ENCODE measurements at places on chromosomes 5 and 9.

DNA sequence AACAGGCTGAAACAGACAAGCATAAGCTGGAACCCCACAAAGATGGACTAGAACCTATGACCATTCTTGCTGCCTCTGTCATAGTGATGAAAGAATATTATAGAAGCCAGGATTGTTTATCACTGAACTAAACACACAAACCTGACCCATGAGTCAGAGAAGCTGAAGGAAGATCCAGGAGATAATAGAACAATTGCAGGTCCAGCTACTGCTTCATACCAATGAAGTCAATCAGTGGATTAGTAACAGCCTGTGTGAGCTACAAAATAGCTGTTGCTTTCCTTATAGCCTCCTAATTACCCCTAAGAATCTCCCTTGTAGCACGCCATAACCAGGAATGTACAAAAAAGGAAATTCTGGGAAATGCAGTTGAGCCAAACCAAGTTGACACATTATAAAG lies 459.9 kb upstream of the ZNF462 start:
- DNase-seq: no peak

DNA sequence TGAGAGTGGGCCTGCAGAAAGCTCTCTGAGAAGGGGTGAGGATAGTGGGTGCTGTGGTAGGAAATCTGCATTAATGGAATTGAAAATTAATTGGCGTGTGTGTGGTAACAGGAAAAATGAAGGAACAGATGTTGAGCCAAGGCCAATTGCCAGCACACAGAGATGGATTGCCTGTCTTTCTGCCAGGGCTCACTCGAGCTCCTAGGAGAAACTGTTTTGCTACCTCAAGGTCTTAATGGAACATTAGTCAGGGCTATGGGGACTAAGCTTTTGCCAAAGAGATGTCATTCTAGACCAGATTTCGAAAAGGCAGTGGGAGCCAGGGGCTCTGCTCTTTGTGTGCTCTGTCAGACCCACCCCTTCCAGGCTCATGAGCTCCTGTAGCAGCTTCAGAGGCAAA lies 124.0 kb upstream of the EFNA5 start:
- no peak for DNase-seq

DNA sequence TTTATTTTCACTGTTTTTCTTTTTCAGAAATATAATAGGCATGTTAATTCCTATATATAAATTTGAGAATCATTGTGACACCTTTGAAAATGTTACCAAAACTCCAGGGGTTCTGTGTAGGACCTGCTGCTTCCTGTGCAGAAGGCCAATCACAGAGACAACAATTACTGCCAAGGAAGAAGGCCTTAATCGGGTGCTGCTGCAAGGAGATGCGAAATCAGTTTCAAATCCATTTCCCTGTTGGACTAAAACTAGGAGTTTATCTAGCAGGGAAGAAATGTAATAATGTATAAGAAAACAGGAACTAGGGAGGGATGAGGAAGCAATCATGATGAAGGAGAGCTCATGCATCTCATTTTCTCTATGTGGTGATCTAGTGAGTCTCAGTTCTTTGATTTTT lies 209.7 kb upstream of the NUDT12 start:
- DNase-seq: no peak

GRCh38 chr9:137606005-137606621 lies 627 bp downstream of the ARRDC1 start:
- DNase-seq: no peak

DNA sequence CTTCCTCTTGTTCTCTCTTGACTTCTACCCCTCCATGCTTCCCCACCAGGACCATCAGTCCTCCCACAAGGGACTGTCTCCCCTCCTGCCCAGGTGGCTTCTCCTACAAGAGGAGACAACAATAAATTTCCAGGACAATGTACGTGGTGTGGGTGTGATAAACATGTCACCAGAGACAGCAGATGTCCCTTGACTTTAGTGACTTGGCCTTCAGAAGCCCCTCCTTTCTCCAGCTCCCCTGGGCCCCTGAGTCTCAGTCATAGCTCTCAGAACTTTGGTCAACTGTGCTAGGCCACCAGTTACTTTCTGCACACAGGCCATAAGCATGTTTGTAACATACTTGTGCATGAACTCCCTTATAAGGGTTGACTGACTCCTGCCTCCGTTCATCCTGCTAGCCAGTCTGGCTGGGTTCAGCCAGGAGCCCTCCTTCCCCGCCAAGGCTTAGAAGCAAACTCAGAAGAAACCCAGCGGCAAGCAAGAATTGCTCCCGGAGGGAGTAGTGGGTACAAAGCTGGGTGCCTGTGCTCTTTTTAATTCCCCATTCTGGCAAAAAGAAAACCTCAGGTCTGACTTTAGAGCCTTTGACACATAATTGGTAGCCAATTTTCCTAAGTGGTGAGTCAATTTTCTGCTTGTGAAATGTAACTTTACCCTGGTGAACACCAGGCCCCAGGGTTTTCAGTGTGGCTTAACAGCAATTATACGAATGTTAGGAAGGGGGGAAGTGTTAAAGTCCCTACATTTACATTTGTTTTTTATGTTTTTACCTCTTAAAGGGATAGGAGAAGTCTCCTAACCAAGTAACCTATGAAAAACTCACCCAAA lies 49.2 kb downstream of the EBF1 start:
- DNase-seq: peak; percentile 26

DNA sequence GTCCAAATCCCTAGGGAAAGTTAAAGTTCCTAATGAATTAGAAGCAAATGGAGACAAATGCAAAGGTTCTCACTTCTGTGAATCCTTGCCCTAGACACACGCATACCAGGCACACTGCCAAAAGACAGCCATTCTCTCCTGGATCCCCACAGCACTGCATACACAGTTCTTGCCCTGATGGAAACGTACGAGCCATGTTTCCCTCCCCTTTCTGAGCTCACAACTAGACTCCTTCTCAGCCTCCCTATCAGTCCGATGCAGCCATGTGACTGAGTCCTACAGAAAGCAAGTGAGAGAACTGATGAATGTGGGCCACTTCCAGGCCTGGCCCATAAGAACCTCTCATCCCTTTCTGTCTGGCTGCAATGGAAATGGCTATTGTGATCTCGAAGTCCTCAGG lies 92.0 kb downstream of the ZNF608 start:
- DNase-seq: no peak

DNA sequence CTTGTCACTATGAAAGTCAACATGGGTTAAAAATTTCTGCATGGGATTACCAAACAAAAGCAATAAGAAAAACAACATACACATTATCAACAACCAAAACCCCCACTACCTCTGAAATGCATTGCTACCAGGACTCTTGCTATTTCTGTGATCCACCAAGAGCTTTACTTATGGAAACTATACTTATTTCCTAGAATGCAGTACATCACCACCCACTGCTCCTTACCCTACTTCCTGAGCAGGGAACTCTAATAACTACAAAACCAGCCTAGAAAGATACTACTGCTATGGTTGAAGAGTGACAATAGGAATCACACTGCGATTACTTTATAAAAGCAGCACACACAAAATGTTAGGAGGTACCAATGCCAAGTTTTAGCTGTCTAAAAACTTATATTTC lies 22.2 kb downstream of the LURAP1L start:
- DNase-seq: no peak

DNA sequence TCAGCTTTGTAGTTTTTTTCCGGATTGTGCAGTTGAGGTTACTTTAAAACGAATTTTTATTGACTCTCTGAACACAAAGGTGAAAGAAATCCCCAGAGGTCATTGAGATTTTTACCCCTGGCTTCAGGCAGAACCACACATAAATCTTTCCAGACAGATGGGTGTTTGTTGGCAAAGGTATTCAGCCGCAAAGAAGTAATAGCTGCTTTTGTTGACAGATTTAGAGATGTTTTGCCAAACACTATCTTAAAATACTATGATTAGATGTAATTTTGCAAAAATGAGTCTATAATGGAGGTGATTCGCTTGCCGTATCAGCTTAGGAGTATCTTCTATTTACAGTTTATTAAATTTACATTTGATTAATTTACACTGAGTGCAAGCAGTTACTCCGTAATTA lies 418.3 kb upstream of the CLINT1 start:
- peak; percentile 62 for DNase-seq

DNA sequence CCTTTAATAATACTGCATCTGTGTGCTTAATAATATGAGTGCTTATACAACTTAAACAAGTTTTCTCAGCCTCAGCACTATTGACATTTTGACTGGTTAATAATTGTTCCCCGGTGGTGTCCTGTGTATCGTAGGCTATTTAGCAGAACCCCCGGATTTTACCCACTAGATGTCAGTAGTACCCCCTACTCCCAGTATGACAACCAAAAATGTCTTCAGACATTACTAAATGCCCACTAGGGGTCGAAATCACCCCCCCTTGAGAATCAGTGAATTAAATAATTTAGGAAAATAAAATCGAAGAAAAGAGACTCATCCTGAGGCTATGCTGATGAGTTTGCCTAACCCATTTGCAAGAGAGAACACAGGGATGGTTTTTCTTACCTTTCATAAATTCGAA lies 166.3 kb downstream of the ATP10B start:
- no peak for DNase-seq

GRCh38 chr9:133263557-133263956 lies 11.4 kb downstream of the ABO start:
- no peak for DNase-seq

- no peak for DNase-seq
These were observed 880 bp downstream of the CARD19 start for GRCh38 chr9:93096811-93097382.

GRCh38 chr9:34047864-34048726 lies 592 bp downstream of the UBAP2 start:
- no peak for DNase-seq

DNA sequence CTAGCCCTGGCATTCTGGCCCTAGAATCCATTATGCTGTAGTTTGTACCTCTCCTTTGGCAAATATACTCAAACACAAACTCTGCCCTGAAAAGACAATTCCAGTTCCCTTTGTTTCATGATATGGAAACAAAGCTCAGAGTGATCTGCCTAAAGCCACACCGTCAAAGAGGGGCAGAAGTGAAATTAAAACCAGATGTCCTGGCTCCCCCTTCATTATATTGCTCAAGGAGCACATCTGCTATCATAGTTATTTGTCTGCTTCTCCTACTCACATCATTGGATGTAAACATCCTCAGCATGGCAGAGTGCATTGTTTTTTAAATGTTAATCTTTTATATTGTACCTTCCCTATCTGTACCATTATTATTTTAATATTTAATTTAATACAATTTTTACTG lies 266.7 kb upstream of the SMARCA2 start:
- no peak for DNase-seq

- DNase-seq: no peak
These were observed 606.4 kb downstream of the ZNF608 start for GRCh38 chr5:124140060-124140459.

DNA sequence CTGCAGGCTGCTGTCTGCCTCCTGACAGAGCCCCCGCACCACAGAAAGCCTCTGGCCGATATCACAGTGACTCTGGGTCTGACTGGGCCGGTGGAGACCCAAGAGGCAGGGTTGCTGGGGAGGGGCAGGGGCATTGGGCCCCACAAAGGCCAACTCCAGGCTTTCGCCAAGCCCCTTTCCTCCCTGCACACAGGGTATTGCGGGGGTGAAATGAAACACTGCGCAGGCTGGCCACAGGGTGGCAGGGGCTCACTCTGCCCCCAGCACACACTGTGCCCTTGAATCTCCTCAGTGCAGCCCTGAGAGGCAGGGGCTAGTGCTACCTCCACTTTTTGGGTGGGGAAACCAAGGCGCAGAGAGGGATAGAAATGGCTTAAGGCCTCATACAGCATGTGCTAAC lies 44.6 kb downstream of the BARX1 start:
- no peak for DNase-seq

DNA sequence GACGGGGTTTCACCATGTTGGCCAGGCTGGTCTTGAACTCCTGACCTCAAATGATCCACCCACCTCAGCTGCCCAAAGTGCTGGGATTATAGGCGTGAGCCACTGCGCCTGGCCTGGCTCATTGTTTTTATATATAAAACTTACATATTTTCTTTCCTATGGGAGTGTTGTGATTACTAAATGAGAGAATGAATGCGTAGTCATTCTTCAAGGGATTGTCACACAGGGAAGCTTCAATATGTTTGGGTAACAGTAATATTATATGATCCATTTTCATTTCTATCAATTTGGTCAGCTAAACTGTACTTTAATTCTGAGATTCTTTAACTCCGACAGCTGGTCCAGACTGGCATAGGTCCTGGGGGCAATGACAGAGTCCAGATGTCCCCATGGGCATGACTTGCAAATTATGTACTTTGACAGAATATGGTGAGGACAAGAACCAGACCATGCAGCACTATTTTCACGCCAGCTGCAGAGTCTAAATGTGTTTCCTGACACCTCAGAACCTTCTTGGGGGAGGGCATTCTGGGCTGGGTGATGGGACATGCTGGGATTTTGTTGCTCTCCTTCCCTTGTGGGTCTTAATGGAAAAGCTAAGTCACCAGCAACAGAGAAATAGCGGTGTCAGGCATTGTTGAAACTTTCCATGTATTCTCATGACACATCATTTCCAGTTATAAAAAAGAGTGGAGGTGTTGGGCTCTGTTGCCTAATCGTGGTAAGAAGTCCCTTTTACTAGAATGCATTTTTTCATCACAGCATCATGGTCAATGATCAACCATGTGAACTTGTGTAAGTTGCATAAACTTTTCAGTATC lies 40.9 kb upstream of the TNC start:
- no peak for DNase-seq

GRCh38 chr5:138366632-138367382 lies 14.3 kb downstream of the KDM3B start:
- DNase-seq: no peak

DNA sequence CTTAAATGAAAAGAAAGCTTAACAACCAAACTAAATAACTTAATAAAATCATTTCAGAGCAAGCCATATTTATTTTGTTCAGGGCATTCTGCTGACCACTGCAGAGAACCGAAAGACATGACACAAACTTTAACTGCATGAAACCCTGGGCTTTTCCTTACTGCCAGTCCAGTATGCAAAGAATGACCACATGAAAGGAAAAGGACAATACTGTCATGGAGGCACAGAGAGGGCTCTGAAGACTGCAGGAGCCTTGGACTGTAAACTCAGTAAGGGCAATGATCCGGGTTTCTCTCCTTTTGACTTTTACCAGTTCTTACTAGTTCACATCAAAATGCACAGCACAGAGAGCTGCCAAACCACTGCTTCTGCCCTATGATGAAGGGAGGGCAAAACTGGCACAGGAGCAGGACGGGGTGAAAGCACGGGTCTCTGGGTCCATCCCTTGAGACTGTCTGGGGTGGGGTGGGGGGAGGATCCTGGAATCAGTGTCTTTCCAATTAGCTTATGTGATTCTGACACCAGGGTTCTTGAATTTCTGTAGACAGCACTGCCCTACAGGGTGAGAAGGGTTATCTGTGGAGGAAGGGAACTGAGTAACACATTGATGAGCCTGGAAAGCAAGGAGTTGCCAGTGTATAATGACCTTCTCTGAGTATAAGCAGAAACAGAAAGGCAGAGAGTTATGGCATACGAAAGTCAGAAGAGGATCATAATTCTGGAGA lies 44.7 kb downstream of the RNF130 start:
- no peak for DNase-seq

- no peak for DNase-seq
These were observed 14.9 kb downstream of the FAM151B start for GRCh38 chr5:80502800-80503199.

GRCh38 chr5:158701007-158701391 lies 398.7 kb downstream of the EBF1 start:
- DNase-seq: no peak

GRCh38 chr9:124428751-124429529 lies 13.7 kb upstream of the PSMB7 start:
- peak; percentile 29 for DNase-seq

Data from NCI-H2081 treated with DMSO at 0.1 percent for 48 hours (cell line).